ENCODE measurements at places on chromosomes 2 and 18.
A peak's percentile ranks its signal among the peaks of the same experiment; 100 is the strongest.

DNA sequence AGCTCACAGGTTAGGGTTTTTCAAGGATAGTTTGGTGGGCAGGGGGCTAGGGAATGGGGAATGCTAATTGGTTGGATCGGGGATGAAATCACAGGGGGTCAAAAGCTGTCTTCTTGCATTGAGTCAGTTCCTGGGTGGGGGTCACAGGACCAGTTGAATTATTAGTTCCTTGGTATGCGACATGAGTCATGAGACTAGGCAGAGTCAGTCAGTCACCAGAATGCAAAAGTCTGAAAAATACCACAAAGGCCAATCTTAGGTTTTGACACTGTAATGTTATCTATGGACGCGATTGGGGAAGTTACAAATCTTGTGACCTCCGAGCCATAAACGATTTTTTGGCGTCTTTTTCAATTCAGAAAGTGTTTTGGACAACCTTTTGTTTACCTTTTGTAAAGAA lies 101.2 kb downstream of the ZNF519 start:
- DNase-seq: no peak

- no peak for DNase-seq
Observed at GRCh38 chr2:241810307-241811200, 1.6 kb downstream of the NEU4 start.

- DNase-seq: no peak
Observed at GRCh38 chr2:113857464-113857863, 32.4 kb upstream of the ACTR3 start.

GRCh38 chr2:54855434-54855833 lies 132.0 kb downstream of the EML6 start:
- no peak for DNase-seq

DNA sequence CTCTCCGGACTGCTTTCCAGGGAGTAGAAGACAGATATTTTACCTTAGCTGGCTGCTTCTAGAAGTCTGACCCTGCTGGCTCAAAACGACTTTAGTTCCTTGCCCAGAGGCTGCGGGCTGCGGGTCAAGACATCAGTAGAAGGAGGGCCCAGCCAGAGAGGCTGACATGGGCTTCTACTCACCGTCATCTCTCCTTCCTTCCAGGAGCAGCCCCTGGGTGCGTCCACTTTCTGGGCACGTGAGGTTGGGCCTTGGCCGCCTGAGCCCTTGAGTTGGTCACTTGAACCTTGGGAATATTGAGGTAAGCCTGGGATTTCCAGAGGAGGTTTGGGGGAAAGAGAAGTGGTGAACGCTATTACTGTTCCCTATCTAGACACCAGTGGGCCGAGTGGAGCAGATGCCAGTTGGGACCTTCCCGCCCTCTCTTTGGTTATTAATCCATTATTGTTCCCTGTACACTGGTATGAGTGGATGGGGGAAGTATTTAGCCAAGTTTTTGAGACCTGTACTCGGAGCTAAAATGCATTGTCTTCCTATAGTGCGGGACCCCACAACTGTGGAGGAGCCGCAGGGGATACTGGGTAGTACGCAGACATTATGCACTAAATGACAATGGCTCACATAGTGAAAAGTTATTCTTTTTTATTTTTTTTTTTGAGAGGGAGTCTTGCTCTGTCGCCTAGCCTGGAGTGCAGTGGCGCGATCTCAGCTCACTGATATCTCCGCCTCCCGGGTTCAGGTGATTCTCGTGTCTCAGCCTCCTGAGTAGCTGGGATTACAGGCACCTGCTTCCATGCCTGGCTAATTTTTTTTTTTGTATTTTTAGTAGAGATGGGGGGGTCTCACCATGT lies 26.3 kb upstream of the CASP8 start:
- peak; percentile 57 for DNase-seq

GRCh38 chr2:39667104-39667885 lies 1.6 kb downstream of the TMEM178A start:
- DNase-seq: no peak

DNA sequence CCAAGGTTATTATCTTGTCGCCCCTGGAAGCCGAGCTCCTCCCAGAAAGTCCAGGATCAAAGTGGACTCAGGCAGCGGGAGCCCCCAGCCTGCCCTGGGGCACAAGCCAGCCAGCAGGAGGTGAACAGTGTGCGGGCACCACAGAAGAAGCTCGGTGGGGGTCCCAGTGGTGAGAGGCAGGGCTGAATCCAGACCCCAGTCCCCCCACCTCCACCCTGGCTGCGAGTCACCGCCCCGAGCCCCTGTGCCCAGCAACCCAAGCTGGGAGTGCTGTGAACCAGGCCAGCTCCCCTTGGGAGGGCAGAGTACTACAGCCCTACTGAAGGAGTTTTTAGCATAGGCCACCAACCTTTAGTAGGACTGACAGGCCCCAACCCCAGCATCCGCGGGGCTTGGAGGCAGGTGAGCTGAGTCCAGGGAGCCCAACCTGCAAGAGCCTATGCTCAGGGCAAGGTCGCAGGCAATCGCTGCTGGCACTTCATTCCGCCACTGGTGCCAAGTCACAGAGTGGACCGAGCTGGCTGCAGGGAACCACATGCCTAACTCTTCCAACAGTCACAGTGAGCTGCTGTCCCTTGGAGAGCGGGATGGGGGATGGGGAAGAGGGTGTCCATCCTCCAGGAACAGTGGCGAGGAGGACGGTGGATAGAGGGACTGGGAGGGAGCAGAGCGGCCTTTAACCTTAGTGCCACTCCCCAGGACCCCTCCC lies 3.0 kb downstream of the PIEZO2 start:
- DNase-seq: no peak

- DNase-seq: no peak
Observed at GRCh38 chr2:138365581-138365980, 136.0 kb upstream of the SPOPL start.

- DNase-seq: no peak
Observed at GRCh38 chr2:100409975-100410647, 7.4 kb downstream of the CHST10 start.

DNA sequence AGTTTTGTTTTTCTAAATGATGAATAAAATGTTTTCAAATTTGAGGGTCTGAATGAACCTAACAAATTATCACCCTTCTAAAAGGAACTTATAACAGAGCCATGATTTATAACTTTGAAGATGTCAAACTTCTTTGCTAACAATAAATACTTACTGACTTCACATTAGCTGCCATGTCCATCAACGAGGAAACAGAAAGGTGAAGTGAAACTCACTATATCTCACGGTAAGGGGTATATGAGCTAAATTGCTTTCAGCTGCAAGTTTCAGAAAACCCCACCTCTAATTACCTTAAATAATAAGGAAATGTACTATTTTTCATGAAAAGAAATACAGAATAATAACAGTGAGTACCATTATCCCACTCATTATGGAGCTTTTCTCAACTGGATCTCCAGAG lies 350.8 kb upstream of the NT5C1B start:
- no peak for DNase-seq

- no peak for DNase-seq
Observed at GRCh38 chr2:136173126-136173525, 55.2 kb upstream of the CXCR4 start.

GRCh38 chr2:44348400-44348799 lies 12.9 kb downstream of the PREPL start:
- DNase-seq: no peak

DNA sequence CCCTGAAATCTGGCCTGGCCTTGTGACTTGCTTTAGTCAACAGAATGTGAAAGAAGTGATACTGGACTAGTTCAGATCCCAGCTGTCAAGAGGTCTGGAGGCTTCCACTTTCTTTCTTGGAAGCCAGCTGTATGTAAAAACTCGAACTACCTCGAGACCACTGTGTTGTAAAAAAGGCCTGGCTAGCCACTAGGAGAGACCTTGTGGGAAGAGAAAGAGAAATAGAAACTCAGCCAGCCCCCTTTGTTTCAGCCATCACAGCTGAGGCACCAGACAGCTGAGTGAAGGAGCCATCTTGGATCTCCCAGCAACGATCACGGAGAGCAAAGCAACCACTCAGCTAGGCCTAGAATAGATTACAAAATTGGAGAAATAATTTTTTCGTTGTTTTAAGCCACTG lies 324.9 kb upstream of the TCF4 start:
- DNase-seq: no peak

GRCh38 chr2:46196871-46197462 lies 100.2 kb upstream of the EPAS1 start:
- no peak for DNase-seq

DNA sequence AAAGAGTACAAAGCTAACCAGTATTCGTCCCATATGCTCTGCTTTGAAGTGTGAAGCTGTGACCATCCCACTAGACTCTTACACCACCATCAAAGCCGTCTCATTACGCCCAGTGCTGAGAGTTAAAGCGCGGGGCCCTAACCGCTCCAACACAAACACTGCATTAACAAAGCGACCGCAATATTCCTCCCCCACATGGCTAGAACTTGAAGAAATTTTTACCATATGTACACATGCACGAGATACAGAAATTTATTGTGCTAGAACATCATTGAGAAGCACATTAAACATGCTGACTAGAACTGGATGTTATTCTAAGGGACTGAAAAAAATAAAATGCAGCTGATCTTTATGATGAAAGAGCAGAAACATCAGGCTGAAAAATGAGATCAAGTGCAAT lies 20.5 kb downstream of the FTCDNL1 start:
- no peak for DNase-seq

GRCh38 chr2:205688417-205689200 lies 6.3 kb downstream of the NRP2 start:
- DNase-seq: no peak

GRCh38 chr2:24073816-24074215 lies 2.3 kb downstream of the SF3B6 start:
- DNase-seq: no peak
